ENCODE measurements at places on chromosomes 2 and 18.

DNA sequence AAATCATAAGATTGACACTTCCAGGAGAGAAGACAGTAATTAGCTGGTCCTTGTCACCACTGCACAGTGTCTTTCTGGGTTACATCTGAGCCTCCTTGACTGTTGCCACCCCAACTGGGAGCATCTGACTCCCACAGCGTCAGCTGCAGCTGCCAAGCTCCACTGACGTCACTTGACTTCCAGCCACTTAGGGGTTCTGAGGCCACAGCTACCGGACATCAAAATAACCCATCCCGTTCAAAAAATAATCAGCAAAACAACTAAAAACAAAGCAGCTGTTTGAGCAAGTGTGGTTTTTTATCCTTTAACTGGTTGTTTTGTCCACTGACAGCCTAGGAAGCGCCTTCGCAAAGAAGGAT lies 206.5 kb upstream of the AGAP1 start:
- DNase-seq, result no peak

DNA sequence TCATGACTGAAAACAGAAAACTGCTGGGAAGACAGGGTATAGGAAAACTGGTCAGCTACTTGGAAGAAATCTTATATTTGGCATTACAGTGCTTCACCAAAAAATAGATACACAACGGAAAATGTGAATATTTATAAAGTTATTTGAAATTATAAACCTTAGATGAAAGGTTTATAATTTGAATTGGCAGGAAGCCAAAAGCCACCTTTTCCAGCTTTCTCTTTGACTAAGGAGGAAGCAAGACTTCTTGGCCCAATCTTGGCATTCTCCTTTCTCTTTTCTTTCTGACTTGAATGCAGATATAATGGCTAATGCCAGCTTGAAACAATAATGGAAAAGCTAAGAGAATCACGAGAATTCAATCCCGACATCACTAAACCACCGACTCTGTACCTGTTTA lies 196.5 kb upstream of the PIK3C3 start:
- no peak for DNase-seq

- no peak for DNase-seq
Measured at GRCh38 chr2:43448822-43449110, 147.1 kb downstream of the THADA start.

GRCh38 chr2:236657215-236657614 lies 87.6 kb downstream of the ACKR3 start:
- DNase-seq, result no peak

GRCh38 chr2:23286758-23287704 lies 97.9 kb upstream of the KLHL29 start:
- peak; percentile 73 for DNase-seq

DNA sequence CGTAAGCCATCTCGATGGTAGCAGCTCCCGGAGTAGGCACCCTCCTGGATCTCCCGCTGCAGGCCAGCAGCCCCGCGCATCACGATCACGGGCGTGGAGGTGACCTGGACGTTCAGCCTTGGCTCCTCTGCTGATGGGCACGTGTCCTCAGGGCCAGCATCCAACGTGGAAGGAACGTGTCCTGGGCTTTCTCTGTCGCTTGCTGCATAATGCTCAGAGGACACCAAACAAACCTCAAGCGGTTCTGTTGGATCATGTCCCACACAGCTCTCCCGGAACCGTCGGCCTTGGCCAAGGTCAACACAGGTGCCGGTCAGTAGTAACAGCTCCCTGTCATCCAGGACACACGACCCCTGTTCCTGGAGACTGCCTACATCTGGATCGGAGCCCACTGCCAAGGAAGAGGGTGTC lies 23.1 kb downstream of the PASK start:
- no peak for DNase-seq

- DNase-seq, result peak; percentile 48
Measured at GRCh38 chr2:239588451-239589269, 187.8 kb upstream of the HDAC4 start.

DNA sequence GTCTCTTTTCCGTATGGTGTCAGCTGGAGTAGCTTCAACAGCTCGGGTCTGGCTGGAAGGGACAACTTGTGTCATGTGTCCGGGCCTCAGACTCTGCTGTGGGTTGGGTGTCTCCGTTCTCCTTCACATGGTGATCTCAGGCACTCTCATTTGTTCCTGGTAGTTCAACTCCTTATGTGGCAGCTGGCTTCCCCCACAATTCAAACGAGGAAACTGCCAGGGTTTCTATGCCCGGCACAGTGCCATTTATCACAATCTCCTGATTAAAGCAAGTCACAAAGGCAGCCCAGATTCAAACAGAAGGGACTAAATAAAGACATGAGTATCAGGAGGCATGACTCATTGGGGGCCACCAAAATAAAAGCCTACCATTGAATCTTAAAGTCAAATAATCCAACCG lies 22.7 kb downstream of the MRO start:
- DNase-seq, result no peak

- no peak for DNase-seq
Measured at GRCh38 chr2:29726976-29727375, 194.4 kb downstream of the ALK start.

- no peak for DNase-seq
Measured at GRCh38 chr18:8174771-8175170, 434.5 kb upstream of the RAB12 start.

GRCh38 chr2:160278101-160278878 lies 78.2 kb upstream of the ITGB6 start:
- no peak for DNase-seq

DNA sequence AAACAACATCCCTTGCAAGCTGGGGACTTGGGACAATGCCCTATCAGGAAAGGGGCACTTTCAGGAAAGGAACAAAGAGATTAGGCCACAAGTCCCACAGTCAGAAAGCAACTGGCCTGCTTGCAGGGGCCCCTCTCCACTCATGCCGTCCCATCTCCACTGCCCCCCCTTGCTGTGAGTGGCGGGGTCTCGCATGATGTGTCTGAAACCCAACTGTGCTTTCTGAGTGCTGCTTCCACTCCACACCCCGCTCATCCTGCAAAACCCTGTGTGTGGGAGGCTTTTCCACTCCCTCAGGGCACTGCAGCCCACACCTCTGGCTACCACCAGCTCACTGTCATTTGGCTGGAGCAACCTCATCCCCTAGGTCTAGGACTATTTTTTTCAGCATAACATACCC lies 7.9 kb downstream of the HS6ST1 start:
- DNase-seq, result no peak

GRCh38 chr2:217440000-217440399 lies 562.8 kb downstream of the TNS1 start:
- no peak for DNase-seq

GRCh38 chr2:156157670-156158069 lies 174.9 kb downstream of the NR4A2 start:
- DNase-seq, result no peak

Measured in Right ventricle myocardium superior (tissue), 1 donor.